ENCODE measurements at places on chromosomes 16 and 17. TPM values are rescaled to one million over a fixed set of nuclear protein-coding genes. Genes with fewer than 3 reads are reported as not detected.
A peak's percentile ranks its signal among the peaks of the same experiment; 100 is the strongest.

DNA sequence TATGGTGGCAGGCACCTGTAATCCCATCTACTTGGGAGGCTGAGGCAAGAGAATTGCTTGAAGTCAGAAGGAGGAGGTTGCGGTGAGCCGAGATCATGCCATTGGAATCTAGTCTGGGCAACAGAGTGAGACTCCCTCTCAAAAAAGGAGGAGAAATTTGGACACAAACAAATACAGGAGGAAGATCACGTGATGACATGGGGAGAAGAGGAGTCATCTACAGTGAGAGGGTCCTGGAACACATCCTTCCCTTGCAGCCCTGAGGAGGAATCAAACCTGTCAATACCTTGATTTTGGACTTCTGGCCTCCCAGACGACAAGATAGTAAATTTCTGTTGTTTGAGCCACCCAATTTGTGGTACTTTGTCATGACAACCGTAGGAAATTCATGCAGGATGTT is 671.9 kb upstream of the EEF2KMT start:
- no peak overlapping the region for H3K27ac ChIP-seq
- H3K27me3 ChIP-seq = no peaks in the 10 kb centered on the region
- no peaks in the 10 kb centered on the region for H3K4me1 ChIP-seq
- no peaks in the 10 kb centered on the region for H3K36me3 ChIP-seq
- H3K4me3 ChIP-seq = no peak overlapping the region

Gene CES1
- 145 TPM for total RNA-seq

DNA sequence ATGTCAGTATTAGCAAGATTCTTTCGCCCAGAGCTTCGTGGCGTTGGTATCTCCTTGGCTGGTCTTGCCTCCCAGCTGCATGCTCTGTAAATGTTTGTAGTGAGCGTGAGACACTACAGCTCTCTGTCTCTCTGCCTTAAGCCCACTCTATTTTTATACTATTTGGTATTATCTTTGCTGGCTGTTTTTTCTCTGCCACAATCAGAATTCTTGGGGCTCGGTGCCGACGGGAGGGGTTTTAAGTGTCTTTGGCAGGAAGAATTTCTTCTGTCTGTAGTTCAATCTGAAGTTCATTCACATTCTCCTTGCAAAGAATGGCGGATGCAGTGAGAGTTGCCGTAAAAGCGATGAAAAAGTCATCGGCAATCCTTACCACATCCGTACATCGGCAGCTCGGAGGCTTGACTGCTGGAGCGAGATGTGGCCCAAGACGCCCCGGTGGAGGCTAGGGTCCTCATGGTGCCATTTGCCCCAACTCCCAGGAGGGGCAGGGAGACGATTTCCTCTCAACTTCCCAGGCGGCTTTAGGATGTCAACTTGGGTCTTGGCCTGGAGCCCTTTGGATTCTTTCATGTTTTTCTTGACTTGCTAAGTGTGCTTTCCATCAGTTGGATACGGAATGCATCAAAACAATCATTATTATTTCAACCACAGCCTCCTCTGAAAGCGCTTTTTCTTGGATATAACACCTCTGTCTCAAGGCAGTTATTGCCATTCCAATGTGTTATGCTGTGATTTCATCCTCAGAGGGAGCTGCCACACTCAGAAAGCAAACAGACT is 132.3 kb upstream of the SDK2 start:
- H3K4me3 ChIP-seq = no peak overlapping the region
- no peaks in the 10 kb centered on the region for H3K27me3 ChIP-seq
- DNase-seq = no peak
- peaks cover under 1% of the 10 kb centered on the region for H3K4me1 ChIP-seq

- peaks cover 48% of the 10 kb centered on the region for H3K4me1 ChIP-seq
- peak; percentile 93 for DNase-seq
- peak overlapping the region; percentile 15 for H3K27ac ChIP-seq
- no peak overlapping the region for H3K4me3 ChIP-seq
- peaks cover 29% of the 10 kb centered on the region for H3K36me3 ChIP-seq
Observed at GRCh38 chr16:81610144-81610842, 165.7 kb downstream of the CMIP start.

- H3K4me3 ChIP-seq = no peak overlapping the region
- no peaks in the 10 kb centered on the region for H3K27me3 ChIP-seq
- H3K27ac ChIP-seq = no peak overlapping the region
- peaks cover 17% of the 10 kb centered on the region for H3K4me1 ChIP-seq
- peak; percentile 26 for DNase-seq
Observed at GRCh38 chr17:79942591-79943346, 92.9 kb downstream of the TBC1D16 start.

DNA sequence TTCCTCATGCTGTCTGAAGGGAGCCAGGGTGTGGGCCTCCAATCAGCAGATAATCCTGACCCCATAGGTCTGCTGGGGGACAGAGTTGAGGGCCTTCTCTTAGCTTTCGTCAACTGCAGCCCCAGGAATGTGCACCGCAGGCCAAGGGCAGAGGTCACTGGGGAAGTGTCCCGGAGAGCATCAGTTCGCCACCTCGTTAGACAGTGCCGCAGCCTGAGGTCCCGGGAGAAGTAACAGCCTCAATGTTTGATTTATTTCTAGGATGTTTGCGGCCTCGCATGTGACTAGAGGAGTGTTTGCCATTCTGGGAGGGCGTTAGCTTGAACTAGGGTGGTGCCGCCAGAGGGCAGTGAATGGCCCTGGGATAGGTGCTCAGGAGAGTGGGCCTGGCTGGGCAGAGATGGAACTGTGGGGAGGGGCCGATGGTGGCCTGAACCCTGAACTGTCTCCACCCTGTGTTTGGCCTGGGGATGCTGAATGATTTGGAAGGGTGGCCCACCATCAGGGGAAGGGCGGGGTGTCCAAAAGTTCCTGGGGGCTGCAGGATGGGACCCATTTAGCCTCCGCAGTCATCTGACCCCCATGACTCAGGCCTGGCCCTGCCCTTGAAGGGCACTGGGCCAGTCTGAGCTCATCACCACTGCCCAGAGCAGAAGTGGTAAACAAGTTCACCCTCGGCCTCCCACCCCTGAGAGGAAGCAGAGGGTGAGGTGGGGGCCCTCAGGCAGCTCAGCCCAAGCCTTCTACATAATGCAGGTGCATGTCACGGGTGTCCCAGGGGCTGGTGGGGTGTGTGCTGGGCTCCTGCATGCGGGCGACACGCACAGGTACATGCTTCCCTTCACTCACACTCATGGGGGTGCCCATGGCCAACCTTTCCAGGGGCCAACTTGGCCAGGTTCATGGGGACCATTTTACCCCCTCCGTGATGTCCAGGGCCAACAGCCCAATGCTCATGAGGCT is 12.4 kb upstream of the TAC4 start:
- H3K4me1 ChIP-seq = peaks cover 21% of the 10 kb centered on the region
- DNase-seq = peak; percentile 68
- no peaks in the 10 kb centered on the region for H3K36me3 ChIP-seq
- no peaks in the 10 kb centered on the region for H3K27me3 ChIP-seq

GRCh38 chr16:86121374-86122010 is 222.5 kb downstream of the IRF8 start:
- no peaks in the 10 kb centered on the region for H3K4me1 ChIP-seq
- H3K36me3 ChIP-seq = no peaks in the 10 kb centered on the region
- DNase-seq = no peak

DNA sequence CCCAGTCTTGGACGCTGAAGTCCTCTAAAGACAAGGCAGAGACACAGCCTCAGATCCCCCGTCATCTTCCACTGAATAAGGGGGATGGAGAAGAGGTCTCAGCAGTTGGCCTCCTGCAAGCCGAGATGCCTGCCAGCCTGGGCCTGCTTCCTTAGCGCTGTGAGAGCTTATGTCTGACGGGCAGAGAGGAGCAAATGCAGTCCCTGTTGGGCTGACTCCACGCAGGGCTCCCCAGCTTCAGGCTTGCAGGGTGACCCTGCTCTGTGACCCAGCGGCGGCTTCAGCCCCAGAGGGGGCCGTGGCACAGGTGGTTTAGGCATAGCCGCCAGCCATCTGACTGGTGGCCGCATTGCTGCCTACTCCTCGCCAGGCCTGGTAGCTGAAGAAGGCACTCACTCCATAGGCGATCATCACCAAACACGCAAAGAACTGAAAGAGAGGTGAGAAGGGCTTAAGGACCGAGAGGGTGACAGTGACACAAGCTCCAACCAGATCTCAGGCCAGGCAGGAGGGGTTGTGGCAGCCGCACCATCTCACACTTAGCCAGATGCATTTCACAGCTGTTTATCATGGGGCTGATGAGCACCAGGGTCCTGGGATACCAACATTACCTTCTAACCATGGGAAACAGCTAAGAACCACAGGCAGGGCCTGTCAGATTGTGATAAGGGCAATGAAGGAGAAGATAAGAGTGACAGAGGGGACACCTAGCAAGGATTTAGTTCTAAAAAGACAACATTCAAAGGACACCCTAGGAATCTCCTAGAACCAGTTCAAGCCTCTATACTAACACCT is 11.7 kb downstream of the ARL2BP start:
- no peak overlapping the region for H3K27ac ChIP-seq
- H3K4me3 ChIP-seq = no peak overlapping the region
- peaks cover 27% of the 10 kb centered on the region for H3K36me3 ChIP-seq
- peak; percentile 17 for DNase-seq
- peaks cover 22% of the 10 kb centered on the region for H3K4me1 ChIP-seq

Gene WWOX
- 45.7 TPM for total RNA-seq

Measured in upper lobe of left lung (tissue), 6 donors.